ENCODE measurements at places on chromosomes 3 and 15.

DNA sequence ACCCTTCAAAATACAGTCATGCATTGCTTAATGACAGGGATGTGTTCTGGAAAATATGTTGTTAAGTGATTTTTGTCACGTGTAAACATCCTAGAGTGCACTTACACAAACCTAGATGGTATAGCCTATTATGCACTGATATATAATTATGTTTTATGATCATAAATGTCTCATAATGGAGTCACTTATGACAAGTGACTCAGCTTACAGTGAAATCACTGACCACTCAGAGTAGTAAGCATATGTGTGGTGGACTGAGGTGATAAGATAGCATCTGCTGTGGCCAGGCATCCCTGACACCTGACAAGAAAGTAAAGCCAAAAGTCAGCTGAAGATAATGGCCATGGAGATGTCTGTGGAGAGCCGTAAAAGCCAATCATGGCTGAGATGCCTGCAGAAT is 5.4 kb downstream of the ACAD11 start:
- DNase-seq, result no peak

DNA sequence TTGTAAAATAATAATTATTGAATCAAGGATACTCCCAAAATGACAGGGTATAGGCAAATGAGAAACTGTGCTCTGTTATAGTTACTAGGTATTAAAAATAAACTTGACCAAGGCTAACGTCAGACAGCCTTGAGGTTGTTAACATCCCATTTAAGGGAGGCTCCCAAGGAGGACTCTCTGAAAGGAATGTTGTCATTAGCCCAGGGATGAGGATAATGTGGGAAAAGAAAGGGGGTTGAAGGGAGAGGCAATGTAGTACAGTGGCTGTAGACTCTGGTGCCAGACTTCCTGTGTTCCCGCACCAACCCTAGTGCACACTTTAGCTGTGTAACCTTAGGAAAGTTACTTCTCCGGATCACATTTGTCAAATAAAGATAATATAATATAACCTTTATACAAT is 47.0 kb upstream of the RARB start:
- no peak for DNase-seq

- no peak for DNase-seq
These were observed 222.8 kb downstream of the FOXP1 start for GRCh38 chr3:71360764-71361163.

DNA sequence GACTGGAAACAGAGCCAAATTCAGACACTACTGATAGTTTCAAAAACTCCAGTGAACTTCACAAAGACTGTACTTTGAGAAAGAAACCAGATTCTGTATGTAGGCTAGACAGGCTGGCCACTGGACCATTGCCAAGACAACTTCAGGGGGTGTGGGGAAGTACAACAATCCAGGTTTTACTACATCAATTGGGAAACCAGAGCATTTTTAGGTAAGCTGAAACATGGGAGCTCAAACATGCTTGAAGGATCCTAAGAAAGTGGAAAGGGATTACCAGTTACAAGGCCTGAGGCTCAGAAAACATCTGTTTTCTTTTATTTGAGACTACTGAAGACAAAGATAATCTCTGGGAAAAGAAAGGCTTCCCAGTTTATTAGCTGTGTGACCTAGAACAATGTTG is 26.9 kb upstream of the ZNF280D start:
- no peak for DNase-seq

DNA sequence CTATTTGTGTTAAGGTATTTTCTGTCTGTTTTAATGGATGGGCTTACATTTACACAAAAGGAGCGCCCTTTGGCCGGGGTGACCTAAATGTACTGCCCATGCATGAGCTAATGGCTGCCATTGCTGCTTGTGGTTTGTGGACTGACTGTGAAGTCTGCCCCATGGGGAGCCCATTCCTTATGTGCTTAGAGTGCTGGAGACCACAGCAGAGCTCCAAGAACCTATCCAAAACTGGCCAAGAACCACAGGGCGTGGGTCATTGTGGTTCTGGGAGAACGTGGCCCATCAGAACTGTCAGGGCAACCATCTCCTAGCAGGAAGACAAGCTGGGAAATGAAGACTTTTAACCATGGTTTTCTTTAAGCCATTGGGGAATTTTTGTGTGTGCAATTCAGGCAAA is 105.3 kb downstream of the CHDH start:
- no peak for DNase-seq

DNA sequence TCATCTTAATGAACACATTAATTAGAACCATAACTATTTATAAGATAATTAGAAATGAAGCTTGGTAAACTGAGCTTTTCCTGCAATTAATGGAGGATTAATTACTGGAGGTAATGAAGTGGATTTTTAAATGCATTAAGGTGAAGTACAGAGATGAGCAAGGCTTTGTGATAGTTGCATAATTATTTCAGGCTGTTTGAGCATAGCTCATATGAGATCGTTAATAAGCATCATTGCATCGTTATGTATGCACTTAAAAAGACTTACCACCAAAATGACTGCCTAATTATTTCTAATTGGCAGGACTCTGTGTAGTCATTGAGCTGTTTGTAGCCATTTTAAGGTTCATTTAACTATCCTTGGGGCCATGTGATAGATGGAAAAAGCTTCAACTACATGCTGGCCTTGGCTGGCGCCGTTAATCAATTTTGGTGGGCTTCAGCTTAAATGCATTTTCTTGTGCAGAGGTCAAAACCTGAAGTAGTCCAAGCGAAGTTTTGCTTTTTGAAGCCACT is 55.3 kb downstream of the RSRC1 start:
- no peak for DNase-seq

DNA sequence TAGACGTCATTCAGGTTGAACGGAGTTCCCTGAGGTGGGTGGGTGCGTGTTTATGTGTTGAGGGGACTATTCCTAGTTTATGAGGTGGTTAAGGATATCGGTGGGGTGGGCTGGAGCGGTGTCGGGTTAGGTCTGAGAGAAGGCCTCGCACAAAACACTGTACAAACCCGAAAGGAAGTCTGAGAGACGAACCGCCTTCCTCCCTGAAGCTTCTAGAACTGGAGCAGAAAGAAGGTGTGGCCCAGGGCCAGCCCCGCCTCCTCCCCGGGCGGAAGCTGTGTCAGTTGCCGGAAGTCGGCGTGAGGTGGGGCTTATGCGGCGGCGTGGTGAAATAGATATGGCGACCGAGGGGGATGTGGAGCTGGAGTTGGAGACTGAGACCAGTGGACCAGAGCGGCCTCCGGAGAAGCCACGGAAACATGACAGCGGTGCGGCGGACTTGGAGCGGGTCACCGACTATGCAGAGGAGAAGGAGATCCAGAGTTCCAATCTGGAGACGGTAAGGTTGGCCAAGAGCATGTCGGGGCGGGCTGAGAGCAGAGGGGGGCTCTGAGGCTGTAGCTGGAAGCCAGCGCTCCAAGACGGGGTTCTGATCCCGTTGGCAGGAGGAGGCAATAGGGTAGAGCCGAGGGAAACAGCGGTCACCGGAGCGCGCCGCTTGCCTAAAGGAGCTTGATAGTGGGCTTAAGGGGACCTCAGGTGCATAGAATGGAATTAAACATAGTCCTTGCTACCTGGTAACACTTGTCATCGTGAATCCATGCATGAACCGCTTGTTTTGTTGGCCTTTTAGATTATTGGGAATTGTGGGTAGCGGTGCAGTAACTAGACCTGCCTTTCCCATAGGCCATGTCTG is at the start of gene HYPK:
TSS of gene HYPK (plus strand) at position 314 of the 856 bp plus-strand sequence. CDS start at position 338, 24 bp downstream.
- peak; percentile 74 for DNase-seq

- no peak for DNase-seq
These were observed 24.3 kb upstream of the TATDN2 start for GRCh38 chr3:10223676-10224639.

- no peak for DNase-seq
These were observed 377.3 kb downstream of the MECOM start for GRCh38 chr3:169286214-169286613.

- no peak for DNase-seq
These were observed 6.9 kb upstream of the RPL35A start for GRCh38 chr3:197942956-197943556.

DNA sequence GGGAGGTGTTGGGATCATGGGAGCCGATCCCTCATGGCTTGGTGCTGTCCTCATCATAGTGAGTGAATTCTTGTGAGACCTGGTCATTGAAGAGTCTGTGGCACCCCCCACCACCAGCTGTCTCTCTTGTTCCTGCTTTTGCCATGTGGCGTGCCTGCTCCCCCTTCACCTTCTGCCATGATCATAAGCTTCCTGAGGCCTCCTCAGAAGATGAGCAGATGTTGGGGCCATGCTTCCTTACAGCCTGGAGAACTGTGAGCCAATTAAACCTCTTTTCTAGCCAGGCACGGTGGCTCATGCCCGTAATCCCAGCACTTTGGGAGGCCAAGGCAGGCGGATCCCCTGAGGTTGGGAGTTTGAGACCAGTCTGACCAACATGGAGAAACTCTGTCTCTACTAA is 37.0 kb upstream of the CGNL1 start:
- no peak for DNase-seq

GRCh38 chr3:115725800-115726199 is 102.5 kb downstream of the GAP43 start:
- no peak for DNase-seq

DNA sequence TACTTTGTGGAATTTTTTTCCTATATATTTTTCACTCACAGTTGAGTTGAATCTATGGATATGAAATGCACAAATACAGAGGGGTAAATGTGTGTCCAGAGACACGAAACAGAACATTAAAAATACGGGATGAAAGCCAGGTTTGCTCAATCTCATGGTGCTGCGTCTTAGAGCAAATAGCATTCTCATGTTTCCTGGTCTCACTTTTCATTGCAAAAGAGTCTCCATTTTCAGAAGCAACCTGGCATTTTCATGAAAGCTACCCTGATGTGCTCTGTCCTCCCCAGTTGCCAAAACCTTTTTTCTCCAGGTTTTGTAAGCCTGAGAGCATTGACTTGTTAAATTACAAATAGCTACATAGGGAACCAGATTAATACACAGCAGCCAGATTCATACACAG is 49.5 kb upstream of the MBNL1 start:
- DNase-seq, result no peak

- DNase-seq, result no peak
These were observed 46.0 kb downstream of the RHCG start for GRCh38 chr15:89450076-89451006.

GRCh38 chr3:66224220-66224619 is 3.4 kb downstream of the SLC25A26 start:
- DNase-seq, result no peak

DNA sequence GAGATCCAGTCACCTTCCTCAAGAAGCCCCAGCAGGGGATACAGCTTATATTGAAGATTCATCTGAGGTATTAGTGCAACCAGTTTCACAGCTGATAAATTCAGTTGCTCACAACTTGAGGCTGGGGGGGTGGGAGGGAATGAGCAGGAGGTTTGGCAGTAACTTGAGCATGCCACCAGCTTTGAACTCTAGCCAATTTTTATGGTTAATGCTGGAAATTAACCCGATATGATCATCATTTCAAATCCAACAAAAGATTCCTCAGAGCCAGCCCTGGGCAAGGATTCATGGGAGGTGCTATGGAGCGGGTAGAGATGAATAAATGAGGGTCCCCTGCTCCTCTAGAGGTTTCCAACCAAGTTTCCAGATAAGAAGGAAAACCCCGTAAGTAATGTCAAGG is 73.1 kb upstream of the HES1 start:
- DNase-seq, result no peak

DNA sequence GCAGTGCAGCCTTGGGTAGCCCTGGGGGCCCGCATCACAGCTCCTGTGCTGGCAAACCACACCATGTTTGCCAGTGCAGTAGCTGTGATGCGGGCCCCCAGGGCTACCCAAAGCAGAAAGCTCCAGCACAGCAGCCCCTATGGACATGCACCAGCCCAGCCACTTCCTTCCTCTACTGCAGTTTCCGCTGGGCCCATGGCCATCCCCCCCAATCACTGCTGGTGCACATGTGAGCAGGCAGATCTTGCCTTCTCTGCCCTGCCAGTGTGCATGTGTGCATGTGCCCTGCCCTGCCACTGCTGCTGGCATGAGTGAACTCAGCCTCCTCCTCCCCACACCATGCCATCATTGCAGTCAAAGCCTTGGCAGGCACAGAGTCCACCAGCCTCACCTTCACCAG is 20.1 kb upstream of the MINAR1 start:
- DNase-seq, result no peak

- no peak for DNase-seq
These were observed 901 bp upstream of the RASSF1 start for GRCh38 chr3:50341537-50341936.

- DNase-seq, result no peak
These were observed 151.8 kb downstream of the MYRIP start for GRCh38 chr3:39961230-39961629.

DNA sequence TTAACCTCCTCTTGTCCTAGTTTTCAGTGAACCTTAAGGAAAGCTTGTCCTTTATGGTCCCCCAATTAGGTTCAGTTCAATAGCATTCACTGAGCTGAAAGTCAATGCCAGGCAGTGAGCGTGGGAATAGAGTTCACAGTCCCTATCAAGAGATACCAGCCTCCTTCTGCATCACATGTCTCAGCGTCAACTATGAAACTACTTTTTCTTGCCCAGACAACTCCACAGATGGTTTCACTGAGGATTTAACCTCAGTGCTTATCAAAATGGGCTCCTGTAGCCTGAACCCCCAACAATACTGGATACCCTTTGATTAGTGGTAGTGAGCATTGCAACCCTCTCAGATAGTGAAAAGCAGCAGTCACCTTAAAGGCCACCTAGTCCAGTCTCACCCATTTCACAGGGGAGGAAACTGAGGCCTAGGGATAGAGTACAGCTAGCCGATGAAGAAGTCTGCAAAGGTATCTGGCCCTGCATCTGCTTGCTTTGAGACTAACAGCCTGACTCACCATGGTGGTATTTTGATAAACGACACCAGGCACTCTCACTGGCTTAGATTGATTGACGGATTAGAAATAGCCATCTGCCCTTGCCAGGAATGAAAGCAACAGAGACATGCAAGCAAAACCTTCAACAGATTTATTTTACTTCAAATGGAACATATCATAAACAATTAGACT is 1.6 kb upstream of the UBA3 start:
- no peak for DNase-seq

GRCh38 chr15:90530250-90531051 is 728 bp downstream of the CRTC3 start:
- no peak for DNase-seq

DNA sequence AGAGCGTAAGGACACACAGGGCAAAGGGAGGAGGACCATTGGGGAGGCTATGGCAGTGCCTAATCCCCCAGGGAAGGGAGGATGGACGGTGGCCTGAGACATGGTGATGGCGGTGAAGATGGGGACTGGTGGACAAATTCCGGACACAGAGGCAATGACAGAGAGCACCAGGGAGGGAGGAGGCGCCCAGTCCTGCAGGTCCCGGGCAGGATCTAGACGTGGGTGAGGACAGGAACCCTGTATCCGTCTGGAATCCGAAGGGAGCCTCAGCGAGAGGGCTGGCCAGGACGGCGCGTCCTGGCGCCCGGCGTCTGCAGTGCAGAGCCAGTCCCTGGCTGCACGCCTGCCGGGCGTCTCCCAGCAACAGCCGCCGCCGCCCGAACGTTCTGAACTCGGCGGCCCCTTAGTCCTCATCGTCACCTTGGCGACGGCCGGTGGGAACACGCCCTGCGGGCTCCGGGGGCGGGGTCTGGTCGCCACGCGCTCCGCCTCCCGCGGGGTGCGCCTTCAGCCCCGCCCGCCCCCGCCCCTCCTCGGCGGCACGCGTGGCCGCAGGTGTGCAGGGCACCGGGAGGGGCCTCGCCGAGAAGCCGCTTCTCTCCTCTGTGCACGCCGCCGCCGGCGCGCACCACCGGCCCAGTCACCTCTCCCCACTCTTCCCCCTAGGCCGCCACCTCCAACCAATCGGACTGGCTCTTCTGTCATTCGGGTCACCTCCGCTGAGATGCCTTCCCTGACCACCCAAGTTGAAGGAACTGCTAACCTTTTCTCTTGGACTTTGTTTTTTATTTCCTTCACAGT is 11.6 kb downstream of the XIRP1 start:
- DNase-seq, result peak; percentile 40

- DNase-seq, result no peak
These were observed 24.6 kb downstream of the IFT80 start for GRCh38 chr3:160374472-160374871.
